ENCODE measurements at places on chromosomes 16 and 17.

- peak; percentile 77 for DNase-seq
Measured at GRCh38 chr17:57552114-57552624, 192.9 kb downstream of the CCDC182 start.

- no peak for DNase-seq
Measured at GRCh38 chr16:6714510-6714909, 618.1 kb upstream of the RBFOX1 start.

GRCh38 chr17:37848690-37849616 lies 75.3 kb upstream of the TBC1D3K start:
- no peak for DNase-seq

GRCh38 chr17:58535431-58535830 lies 21.0 kb upstream of the MTMR4 start:
- DNase-seq: no peak

DNA sequence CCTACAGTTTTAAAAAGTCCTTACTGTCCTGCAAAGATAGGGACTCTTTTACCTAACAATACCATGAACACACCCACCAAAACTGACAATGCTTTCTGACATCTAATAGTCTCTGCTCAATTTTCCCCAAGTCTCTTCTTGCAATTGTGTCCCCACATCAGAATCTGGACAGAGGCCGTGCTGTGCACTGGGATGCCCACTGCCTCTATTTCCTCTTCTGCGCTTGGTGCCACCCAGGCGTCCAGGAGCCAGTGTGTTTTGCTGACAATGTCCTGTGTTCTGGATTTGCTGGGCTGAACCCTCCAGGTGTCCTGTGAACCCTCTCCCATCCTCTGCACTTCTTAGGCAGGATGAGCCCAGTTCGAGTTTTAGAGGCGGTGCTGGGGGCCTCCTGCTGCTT lies 6.4 kb upstream of the ARHGDIA start:
- DNase-seq: no peak

DNA sequence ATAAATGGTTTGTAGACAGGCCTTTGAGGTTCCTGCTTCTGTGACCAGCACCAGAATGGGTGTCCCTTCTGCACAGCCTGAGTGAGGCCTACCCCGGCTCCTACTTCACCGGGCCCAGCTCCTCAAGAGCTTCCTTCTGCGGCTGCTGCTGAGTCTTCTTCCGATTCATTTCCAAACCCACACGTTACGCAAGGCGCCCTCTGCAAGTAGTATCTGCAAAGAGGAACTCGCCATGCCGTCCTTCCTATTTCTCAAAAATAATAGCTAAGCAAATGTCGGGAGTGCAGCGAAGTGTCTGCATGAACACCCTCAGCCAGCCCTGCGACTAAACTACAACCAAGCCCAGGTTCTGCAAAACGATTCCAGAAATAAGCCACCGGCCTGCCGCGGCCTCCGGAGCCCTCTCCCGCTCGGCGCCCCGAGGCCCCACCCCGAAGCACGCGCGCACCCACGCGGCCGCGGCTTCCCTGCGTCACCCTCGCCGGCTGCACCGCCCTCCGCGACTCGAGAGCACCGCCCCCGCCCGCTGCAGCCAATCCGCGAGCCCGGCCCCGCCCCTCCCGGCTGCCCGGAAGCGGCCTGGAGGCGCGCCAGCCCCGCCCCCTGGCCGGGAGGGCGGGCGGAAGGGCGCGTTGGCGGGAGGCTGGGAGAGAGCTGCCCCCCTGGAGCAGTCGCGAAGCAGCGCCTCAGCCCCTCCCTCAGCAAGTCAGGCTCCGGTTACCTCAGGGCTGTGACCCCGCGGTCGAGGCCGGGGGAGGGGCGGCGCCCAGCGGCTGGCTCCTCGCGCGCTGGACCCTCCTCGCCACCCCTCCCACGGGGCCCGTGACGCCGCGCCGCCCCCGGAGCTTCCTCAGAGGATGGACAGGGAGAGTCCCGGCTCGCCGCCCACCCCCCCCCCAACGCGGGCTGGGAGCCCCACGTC lies 8.3 kb downstream of the MNT start:
- DNase-seq: peak; percentile 98

DNA sequence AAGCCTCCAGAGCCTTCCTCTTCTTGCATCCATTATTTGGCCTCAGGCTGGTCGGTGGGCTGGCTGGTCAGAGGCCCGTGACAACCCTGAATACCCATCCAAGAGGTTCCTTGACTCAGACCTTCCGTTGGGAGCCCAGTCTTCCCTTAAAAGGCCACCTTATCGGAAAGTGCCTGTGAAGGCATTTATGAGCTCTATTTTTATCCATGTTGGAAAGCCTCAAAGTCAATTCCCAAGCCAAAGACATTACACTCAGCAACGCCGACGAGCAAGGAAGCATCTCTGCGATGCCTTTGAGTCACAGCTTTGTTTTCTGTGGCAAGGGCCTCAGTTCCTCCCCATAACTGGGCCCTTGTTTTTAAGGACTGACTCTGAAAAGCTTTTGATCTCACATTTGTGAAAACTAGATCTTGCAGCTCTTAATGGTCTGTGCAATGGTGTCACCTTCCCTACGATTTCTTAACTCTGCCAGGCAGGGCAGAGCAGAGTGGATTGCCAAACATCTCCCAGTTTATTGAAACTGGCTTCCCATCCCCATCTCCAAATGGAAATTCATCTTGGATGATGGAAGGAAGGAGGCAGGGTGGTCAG lies 13.3 kb upstream of the SPOP start:
- no peak for DNase-seq

All from nephron progenitor cell (in vitro differentiated cells).